ENCODE measurements at places on chromosomes 11 and 22. TPM values are rescaled to one million over a fixed set of nuclear protein-coding genes. Genes with fewer than 3 reads are reported as not detected.

Gene STK33
- total RNA-seq = 0.49 TPM

Gene PDE2A
- 159 TPM for total RNA-seq

Gene HSPA8
- total RNA-seq = 2,203 TPM

Gene SLC25A1
- 73.9 TPM for total RNA-seq

Gene GLB1L3
- total RNA-seq = not detected

Gene TTLL8
- total RNA-seq = not detected

Gene HDAC10
- total RNA-seq = 33.9 TPM
